NCI-H524 treated with DMSO at 0.1 percent for 48 hours (cell line): ENCODE measurements at places on chromosomes 16 and 17.

- no peak for DNase-seq
Measured at GRCh38 chr17:4469552-4469951, 29.1 kb upstream of the SPNS2 start.

DNA sequence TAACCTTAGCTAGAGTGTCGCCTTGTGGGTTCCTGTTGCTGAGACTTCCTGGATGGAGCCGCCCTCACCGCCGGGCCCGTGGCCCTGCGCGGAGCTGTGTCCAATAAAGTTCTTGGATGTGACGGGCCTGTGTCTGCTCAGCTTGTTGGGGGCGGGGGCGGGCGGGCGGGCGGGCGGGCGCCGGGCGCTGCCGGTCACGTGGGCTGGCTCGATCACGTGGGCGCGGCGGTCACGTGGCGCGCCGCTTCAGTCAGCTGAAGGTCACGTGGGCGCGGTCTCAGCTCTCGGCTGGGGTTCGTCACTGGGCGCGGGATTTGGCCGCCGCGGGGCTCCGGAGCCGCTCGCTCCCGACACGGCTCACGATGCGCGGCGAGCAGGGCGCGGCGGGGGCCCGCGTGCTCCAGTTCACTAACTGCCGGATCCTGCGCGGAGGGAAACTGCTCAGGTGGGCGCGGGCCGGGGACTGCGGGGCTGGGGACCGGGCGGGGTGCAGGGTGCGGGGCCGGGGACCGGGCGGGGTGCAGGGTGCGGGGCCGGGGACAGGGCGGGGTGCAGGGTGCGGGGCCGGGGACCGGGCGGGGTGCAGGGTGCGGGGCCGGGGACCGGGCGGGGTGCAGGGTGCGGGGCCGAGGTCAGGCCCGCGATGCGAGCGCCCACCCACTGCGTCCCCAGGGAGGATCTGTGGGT lies at the start of gene AMDHD2:
AMDHD2 (plus strand) TSS at position 275 of the 687 bp plus-strand sequence; CDS start at position 363, 88 bp downstream.
- DNase-seq = peak; percentile 30

GRCh38 chr16:17830651-17831050 lies 359.9 kb upstream of the XYLT1 start:
- DNase-seq = no peak

DNA sequence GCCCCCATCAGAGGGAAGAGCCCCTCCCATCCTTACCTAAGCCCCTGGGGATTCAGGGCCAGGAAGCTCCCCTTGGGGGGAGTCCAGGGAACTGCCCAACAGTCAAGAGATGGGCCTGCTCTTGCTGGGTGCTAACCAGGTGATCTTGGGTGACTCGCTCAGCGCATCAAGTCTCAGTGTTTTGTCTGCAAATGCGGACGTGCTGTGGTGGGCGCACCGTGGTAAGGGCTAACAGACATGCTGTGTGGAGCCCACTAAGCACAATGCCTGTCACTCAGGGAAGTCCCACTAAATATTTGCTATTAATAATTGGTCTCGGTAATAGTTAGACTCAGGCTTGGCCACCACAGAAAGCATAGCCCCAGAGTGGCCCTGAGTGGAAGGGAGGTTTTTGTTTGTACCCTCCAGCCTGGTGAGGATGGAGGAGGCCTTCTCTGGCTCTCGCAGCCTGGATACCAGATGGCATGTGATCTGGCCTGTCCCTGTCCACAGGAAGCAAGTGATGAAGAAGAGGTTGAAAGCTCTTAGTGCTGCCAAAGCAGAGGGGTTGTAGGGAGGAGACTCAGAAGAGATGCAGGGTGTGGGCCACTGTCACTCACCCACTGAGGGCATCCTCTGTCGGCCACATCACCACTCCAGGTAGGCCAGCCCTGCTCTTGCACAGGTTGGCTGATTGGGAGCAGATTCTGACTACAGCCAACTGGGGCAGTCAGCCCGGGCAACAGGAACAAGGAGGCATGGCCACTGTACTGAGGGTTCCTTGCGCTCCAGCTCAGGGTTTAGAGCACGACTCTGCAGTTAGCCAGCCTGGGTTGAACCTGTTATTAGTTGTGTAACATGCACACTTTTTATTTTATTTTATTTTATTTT lies 69.8 kb upstream of the KSR1 start:
- no peak for DNase-seq

GRCh38 chr16:48499923-48500381 lies 110.0 kb downstream of the N4BP1 start:
- no peak for DNase-seq

DNA sequence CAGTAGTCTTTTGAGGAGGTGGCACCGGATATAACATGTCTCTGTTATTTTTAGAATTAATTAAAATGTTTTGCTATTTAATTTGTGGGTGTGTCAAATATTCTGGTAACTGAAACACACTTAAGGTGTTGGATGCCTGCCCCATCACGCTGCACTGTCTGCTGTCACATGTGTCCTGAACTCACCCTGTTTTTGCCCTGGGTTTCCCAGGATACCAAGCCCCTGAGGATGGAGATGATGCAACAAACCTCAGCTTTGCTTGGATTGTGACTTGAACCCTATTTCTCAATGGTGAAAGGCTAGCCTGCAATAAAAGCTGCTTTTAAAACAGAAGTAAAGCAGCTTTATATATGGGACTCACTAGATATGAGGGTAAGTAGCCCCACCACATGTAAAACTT lies 11.5 kb upstream of the DUSP14 start:
- no peak for DNase-seq

GRCh38 chr16:5044011-5044540 lies 10.3 kb upstream of the NAGPA start:
- DNase-seq = no peak

- DNase-seq = no peak
Measured at GRCh38 chr16:46973996-46974324, 486 bp upstream of the DNAJA2 start.

- DNase-seq = no peak
Measured at GRCh38 chr16:67462279-67462655, 18.7 kb downstream of the ATP6V0D1 start.

GRCh38 chr16:59597269-59597668 lies 863.2 kb upstream of the GOT2 start:
- no peak for DNase-seq
